Lung (tissue), 17 donors: ENCODE measurements at places on chromosomes 12 and 14.

DNA sequence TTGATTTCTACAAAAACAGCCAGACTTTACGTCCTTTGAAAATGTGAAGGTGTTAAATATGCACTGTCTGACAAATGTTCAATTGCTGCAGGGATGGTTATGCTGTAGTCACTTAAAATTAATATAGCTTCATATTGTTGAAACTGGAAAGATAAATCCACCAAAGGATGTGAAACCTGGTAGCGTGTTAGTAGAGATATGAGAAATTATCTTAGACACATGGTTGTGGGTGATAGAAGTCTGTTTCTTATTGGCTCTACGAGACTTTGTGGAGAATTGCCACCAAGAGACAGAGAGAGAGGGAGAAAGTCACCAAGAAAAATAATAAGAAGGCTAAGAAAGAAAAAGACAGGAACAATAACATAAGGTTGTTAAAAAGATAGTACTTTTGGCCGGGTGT lies 2.6 kb upstream of the CAPRIN2 start:
- no peaks in the 10 kb centered on the region for H3K36me3 ChIP-seq
- H3K27me3 ChIP-seq = no peaks in the 10 kb centered on the region
- peaks cover 20% of the 10 kb centered on the region for H3K4me1 ChIP-seq
- no peak overlapping the region for H3K27ac ChIP-seq
- DNase-seq = no peak
- H3K4me3 ChIP-seq = no peak overlapping the region

- H3K27ac ChIP-seq = peak overlapping the region; percentile 66
- no peak overlapping the region for H3K4me3 ChIP-seq
- H3K4me1 ChIP-seq = peaks cover 3% of the 10 kb centered on the region
- H3K36me3 ChIP-seq = no peaks in the 10 kb centered on the region
These were observed 13.0 kb upstream of the NUDT14 start for GRCh38 chr14:105193916-105194782.

GRCh38 chr12:8681129-8681884 lies 16.5 kb upstream of the RIMKLB start:
- no peak overlapping the region for H3K4me3 ChIP-seq
- H3K27me3 ChIP-seq = no peaks in the 10 kb centered on the region
- peaks cover 2% of the 10 kb centered on the region for H3K4me1 ChIP-seq
- peak; percentile 64 for DNase-seq
- H3K27ac ChIP-seq = peak overlapping the region; percentile 56

DNA sequence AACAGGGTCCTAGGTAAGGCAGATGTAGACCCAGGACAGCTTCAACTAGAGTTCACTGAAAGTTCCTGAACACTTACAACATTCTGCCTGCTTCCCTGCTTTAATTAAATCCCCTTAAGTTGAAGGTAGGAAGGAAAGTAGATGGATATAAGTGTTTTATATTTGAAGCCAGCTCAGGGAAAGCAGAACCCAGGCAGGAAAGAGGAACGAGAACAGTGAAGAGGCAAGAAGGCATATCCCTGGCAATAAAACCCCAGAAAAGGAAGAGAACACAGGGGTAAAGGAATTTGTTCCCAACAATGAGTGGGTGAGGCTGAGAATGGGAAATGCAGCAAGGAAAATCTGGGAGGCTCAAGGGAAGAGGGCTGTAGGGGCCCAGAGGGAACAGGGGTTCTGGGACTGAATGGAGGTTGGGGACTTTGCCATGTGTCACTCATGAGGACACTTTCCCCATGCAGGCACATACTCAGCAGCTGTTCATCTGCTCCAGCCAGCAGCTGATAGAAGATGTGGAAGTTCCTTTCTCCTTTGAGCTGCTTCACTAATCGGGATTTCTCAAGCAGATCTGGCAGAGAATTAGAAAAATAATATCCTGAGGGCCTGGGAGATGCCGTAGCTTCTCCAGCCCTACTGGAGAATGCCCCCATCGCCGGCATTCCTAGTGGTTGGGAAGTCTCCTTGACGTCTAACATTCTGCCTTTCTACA lies 3.7 kb downstream of the MYO1A start:
- no peaks in the 10 kb centered on the region for H3K4me1 ChIP-seq
- no peak for DNase-seq
- no peaks in the 10 kb centered on the region for H3K36me3 ChIP-seq
- H3K27me3 ChIP-seq = no peaks in the 10 kb centered on the region
- no peak overlapping the region for H3K27ac ChIP-seq

DNA sequence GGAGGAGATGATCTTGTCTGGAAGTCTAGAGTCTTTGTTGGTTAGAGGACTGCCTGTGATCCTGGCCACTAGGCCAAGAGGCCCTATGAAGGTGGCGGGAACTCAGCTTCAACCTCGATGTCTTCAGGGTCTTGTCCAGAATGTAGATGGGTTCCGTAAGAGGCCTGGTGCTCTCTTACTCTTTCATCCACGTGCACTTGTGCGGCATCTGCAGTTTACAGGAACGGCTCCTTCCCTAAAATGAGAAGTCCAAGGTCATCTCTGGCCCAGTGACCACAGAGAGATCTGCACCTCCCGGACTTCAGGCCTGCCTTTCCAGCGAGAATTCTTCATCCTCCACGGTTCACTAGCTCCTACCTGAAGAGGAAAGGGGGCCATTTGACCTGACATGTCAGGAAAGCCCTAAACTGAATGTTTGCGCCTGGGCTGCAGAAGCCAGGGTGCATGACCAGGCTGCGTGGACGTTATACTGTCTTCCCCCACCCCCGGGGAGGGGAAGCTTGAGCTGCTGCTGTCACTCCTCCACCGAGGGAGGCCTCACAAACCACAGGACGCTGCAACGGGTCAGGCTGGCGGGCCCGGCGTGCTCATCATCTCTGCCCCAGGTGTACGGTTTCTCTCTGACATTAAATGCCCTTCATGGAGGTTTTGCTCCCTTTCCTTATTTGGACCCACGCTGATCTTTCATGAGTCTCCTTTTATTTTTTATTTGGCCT lies 17.7 kb downstream of the WNT5B start:
- peaks cover 12% of the 10 kb centered on the region for H3K36me3 ChIP-seq
- no peak overlapping the region for H3K27ac ChIP-seq
- no peak overlapping the region for H3K4me3 ChIP-seq
- H3K4me1 ChIP-seq = peaks cover 35% of the 10 kb centered on the region
- H3K27me3 ChIP-seq = no peaks in the 10 kb centered on the region
- DNase-seq = no peak

DNA sequence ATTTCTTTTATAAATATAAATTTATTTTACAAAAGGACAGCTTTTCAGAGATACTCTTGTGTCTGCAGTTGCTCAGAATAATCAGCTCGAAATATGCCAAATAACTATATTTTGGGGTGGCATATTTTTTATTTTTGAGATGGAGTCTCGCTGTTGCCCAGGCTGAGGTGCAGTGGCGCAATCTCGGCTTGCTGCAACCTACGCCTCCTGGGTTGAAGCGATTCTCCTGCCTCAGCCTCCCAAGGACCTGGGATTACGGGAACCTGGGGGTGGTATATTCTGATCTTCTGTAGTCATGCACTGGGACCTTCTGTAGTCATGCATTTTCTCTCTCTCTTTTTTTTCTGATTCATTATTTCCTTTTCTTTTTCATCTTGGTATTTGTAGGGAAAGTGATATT lies 135.0 kb upstream of the AMIGO2 start:
- no peaks in the 10 kb centered on the region for H3K4me1 ChIP-seq
- H3K27ac ChIP-seq = no peak overlapping the region
- no peak for DNase-seq
- no peaks in the 10 kb centered on the region for H3K36me3 ChIP-seq
